CD4-positive, alpha-beta T cell treated with Interleukin-6 for 4 hours (primary cell): ENCODE measurements at places on chromosomes 6 and 20.

DNA sequence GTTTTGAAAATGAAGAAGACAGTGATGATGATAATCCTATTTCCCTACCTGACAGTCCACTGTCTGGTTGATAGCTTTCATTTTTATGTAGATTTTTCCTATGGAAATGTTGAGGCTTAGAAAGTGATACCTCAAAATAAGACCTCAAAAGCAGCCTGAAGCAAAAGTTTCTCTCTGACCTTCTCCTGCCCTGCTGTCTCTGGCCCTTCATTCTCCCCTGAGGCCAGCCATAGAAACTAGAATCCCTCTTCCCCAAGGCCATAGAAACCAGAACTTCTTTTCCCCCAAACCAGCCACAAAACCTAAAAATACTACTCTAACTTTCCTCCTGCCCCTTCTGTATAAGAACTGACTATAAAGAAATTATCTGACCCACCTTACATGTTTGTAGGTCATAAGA, 52.6 kb upstream of the GCM1 start:
- DNase-seq = no peak

DNA sequence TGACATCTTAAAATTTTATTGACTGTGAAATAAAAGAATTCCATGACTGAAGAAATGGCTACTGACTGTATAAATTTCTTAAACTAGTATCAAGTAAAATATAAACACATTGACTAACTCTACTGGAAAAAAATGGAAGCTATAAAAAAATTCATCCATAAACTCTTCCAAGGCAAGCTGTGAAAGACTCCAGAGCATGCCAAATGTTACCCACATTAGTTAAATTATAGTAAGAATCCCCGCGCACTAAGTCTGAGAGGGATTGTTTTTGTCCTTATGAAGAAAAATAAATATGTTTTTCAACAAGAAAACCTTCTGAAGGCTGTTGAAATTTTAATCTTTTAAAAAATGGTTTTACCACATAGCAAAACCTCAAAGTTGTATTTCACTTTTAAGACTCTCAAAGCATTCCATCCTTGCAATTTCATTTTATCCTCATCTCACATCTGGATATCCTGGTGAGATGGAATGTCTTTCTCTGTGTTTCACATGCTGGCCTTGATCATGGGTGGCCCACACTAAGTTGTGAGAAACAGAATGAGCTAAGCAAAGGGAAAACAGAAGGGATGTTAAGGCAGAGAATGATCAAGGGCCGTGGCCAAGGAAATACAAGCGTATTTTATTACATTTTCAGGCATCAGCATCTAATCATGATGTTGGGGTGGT, 732.5 kb downstream of the KIF16B start:
- DNase-seq = no peak

- peak; percentile 2 for DNase-seq
These were observed 13.9 kb upstream of the NAA20 start for GRCh38 chr20:20003031-20003954.

DNA sequence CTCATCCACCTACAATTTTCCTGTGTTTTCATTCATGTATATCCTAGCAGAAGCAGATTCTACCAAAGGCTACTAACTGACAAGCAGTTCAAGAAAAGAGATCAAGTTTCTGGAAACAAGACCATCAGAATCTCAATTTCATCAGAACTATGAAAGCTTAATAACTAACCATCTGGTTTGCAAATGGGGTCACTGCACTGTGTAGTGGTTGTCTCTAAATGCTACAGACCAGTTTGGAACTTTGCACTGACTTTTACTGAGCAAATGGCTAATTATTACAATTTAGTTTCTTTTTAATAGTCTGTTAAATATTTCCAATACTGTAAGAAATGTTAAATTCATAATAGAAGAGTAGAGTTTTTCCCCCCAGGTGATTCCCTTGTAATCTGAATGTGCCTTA, 64.5 kb downstream of the REPS1 start:
- DNase-seq = no peak

DNA sequence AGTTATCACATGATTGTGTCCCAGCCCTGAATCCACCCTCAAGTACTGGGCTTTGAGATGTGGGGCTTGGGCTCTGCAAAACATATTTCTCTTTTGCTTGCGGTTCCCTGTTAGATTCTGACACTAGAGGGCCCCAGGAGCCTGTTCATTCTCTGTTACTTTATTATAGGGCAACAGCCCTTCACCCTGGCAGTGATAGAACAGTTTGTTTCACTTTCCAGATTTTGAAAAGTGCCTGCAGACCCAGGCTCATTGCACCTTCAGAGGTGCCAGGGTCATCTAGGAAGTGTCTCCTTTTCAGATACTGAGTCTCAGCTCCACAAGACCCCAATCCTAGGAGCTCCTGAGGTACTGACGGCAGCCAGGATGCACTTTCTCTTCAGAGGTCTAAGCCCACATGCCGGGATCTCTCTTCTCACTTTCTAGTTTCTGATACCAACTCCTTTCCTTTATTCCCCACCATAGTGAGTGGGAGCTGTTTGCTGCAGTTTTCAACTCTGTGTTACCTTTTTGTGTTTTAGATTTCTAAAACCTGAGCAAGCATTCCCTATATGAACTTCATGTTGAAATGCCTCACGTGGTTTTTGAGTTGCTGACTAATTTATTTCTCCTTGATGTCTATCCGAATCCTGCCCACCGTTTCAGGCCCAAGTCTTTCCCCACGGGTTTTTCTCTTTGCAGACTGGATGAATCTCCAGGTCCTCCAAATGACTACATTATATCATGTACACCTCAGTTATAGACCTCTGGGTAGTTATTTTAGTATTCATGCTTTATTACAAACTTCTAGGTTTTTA, 10.9 kb downstream of the ABT1 start:
- DNase-seq = peak; percentile 69

DNA sequence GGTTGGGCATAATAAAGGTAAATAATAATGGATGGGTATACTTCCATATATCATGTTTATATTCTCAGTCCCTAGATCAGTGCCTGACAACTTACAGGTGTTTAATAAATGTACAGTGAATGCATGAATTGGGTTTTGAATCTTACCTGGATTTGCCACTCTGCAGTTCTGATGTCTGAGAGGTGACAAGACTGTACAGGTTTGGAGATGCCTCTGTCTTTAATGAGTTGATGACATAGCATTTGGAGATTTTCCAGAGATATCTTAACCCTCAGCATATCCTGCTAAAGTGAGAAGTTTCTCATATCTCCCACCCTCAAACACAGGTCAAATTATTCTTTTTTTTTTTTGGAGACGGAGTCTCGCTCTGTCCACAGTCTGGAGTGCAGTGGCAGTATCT, 2.2 kb downstream of the ANKS1A start:
- DNase-seq = no peak
